Activated CD8-positive, alpha-beta memory T cell treated with anti-CD3 and anti-CD28 coated beads for 24 hours (primary cell): ENCODE measurements at places on chromosomes 7 and 10.

DNA sequence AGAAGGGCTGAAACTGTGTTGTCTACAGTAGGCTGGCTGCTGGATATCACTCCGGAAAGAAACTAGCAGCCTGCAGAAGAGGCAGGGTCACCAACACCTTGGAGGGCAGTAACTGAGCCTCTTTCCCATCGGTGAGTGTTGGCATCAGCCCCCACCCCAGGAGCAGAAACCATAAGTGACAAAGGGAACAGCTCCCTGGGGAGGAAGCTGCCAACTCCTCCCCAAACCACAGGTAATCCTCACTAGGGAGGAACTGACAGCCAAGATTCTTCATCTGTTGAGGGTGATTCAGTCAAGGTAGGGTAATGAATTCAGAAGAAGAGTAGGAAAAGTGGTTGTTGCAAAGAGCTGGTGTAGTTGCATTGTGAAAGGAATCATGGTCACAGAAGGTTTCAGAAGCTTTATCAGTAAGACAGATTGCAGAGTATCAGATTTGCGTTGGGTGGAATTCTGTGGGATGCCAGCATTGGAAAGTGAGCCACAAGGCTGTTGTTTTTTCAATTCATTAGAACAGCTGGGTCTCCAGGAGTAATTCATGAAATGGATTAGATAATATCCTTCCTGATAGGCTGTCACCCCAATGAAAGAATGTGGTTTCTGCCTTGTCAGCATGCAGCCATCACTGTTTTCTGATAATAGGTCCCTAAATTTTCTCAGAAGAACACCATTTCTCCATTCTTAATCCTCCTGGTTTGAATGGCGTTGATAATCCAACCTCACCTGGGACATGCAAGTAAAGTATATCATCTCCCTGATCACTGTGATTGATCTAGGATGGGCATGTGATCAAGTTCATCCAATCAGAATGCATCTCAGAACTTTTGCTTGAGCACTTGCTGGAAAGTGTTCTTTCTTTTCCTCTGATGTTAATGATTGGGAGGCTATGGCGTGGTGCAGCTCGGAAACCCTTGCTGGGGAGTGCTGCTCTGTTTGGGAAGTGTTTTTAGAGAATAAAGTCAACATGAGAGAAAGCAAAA, 75.0 kb upstream of the CTBP2 start:
- no peak for DNase-seq

DNA sequence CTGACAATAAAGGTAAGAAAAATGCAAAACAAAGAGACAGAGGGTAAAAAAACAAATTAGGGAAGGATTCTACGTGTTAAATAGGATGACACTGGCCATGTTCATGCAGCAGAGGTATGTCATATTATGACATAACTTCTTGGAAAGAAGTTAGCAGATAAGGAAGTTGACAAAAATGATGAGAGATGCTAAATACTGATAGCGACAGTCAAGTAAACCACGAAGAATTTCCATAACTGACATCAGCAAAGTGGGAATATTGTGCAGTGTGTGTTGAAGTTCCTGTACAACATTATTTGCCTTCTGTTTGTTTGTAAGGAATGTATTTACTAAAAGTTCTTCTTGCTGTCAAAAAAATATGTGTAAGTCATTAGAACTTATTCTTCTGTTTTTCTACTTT, 29.5 kb downstream of the MDH2 start:
- DNase-seq: no peak

- DNase-seq: no peak
Observed at GRCh38 chr10:50299948-50300669, 48.8 kb upstream of the ASAH2 start.

- DNase-seq: no peak
Observed at GRCh38 chr7:108347616-108348015, 108.6 kb downstream of the NRCAM start.

- no peak for DNase-seq
Observed at GRCh38 chr10:18886102-18886501, 162.5 kb upstream of the MALRD1 start.

DNA sequence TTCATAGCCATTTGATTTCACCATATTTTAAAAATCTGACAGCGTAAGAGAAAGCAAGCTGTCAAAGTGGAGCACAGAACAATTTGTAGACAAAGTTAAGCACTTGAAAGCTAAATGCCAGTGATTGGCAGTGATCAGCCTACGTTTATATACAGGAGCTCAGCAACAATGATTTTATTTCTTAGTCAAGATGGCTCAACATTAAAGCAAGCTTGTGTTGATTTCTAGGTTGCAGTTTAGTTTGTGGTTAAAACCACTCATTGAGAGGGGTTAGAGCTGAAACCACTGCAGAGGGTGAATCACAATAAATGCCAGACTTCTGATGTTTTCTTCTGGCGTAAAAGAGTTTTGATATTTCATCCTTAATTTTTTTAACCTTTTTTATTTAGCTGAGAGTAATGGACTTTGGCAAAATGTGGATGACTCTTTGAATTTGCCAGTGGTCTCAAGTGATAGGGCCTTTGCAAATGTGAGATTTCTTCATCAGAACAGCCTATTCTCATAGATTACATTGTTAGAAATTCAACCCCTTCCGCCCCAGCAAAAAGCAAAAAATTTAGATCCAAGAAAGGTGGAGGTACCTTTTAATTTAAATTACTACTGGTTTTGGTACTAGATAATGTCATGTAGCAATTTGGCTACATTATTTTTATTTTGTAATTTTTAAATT, 73.8 kb downstream of the SHOC2 start:
- no peak for DNase-seq

- DNase-seq: no peak
Observed at GRCh38 chr10:108684431-108684830, 1238.9 kb downstream of the XPNPEP1 start.

DNA sequence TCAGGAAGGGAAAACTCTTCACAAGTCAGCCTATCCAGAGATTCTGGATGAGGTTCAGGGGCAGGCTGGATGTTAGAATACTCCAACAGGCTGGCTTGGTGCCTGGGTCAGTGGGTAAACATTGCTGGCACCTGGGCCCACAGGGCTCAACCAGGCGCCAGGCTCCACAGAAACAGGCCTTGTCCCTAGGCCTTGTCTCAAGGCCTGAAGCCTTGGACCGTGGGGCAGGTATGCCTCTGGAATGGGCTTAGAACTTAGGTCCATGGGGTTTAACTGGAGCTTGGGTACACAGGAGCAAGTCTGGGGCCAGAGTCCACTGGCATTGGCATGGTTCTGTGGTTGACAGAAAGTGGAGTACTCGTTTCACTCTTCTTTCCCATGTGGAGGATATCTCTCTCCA, 263.0 kb upstream of the ETV1 start:
- DNase-seq: no peak

DNA sequence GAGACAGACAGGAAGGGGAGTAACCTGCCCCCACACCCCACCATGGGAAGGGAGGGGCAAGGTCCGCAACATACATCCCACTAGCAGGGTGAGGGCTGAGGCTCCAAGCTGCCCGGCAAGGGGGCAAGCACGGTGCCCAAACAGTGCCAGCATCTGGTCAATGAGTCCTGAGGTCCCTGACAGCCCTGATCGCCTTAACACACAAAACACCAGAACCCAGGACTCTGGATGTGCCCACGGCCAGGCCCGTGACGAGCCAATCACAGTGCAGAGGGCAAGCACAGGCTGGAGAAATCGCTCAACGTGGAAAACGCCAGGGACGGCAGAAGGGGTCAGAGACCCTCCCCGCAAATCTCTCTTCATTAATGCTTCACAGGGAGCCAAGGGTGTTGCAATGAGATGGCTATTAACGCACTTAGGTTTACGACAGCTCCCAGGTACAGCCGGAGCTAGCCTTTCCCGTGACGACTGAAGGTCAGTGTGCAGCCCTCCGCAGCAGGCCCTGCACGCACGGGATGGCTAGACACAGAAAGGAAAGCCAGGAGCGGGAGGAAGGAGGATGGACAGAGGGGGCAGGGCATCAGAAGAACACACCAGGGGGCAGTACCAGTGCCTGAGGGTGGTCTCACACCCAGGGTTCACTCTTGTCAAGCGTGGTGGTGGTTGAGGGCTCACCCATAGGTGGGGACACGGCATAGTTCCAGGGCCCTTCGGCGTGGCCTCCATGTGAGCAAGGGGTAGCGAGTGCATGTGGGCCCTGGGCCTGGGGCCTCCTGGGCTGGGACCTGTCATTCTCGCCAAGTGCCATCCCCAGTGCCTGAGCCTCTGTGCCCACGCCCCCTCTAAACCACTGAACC, 220.5 kb downstream of the MAD1L1 start:
- no peak for DNase-seq

GRCh38 chr10:70317272-70317942, 33.6 kb upstream of the NPFFR1 start:
- no peak for DNase-seq

GRCh38 chr7:151673216-151673615, 153.5 kb upstream of the RHEB start:
- DNase-seq: no peak

DNA sequence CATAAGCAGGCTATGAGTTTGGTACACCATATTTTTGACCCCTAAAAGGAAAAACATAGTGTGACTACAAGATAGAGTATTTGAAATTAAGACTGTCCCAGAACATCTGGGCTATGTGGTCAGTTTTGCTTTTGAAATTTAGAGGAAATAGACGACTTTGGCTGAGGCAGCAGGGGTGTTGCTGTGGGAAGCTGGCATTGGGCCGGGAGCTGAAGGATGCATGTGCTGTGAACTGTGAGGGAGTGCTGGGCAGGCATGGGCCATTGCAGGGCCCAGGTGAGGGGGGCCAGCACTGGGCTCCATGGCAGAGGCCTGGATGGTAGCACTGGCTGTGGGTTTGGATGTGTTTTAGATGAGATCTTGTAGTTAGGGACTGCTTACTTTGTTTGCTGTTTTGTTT, 168.3 kb downstream of the BMPER start:
- no peak for DNase-seq

DNA sequence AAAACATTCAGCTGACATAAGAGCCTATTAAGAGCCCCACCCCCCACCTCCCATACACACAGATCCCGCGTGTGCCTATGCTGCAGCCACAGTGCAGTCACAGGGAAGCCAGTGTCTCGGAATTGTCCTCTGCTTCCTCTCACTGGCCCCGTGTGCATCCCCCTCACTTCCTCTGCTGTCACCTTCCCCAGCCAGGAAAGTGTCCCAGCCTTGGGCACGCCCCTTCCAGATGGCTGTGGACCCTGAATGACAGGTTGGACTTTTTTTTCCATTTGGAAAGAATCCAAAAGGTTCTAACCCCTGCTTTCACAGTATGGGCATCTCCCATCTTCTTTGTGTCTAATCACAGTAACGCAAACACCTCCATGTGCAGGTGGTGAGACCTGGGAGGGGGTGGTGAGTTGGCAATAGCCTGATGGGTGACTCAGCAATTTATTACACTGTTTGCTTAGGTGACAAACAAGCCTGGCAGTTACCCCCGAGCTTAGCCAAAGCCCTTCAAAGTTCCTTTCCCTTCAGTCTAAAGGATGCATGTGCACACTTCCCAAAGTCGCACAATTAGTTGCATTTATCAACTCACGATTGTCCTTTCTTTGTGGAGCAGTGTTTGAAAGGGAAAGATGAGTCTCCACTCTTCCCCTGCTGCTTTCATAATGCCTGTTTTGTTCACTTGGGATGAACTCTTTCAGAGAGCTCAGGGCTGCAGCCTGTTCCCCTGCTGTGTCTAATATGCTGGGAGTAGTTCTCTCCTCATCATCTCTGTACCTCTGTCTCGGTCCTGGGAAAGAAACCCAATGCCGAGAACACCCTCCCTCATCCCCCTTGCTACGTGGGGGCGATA, 67.5 kb upstream of the EFCAB10 start:
- no peak for DNase-seq

DNA sequence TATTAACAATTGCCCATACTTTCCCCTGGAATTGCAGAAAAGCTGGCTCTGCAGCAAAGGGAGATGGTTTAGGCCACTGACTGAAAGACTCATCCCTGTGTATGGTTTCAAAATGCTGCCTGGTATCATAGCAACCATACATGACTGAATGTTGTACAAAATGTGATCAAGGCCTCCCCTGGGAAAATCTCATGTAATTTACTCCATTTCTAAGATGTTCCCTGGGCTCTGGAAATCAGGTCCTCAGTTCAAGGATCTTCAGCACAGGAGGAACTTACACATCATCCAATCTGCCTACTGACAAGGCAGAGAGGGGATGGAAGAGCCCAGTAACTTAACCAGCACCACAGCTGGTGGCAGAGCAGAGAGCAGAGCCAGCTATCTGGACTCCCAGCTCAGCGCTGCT, 111.8 kb downstream of the JAZF1 start:
- DNase-seq: no peak

- no peak for DNase-seq
Observed at GRCh38 chr7:81245353-81245752, 326.5 kb upstream of the SEMA3C start.

- no peak for DNase-seq
Observed at GRCh38 chr7:36393826-36394225, 4.2 kb downstream of the ANLN start.

GRCh38 chr10:79488336-79488735, 24.0 kb upstream of the EIF5AL1 start:
- no peak for DNase-seq

DNA sequence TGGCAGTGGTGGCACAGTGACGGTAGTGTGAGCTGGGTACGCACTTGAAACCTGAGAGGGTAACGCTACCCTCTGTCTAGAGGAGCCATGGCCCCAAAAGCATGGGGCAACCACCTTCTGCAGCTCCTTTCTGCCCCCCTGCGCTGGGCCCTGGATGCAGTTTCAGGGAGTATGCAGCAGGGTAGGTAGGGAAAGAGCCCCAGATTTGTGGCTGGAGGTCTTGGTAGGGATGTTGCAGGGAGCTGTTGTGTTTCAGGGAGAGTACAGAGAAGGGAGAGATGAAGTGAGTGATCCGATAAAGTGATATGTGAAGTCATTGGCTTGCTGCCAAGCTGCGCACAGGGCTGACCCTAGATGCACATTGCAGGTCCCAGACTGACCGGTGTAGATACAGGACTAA, 2.7 kb upstream of the PGAM2 start:
- DNase-seq: no peak

GRCh38 chr7:142690554-142691182, 58.6 kb upstream of the PRSS1 start:
- DNase-seq: no peak

DNA sequence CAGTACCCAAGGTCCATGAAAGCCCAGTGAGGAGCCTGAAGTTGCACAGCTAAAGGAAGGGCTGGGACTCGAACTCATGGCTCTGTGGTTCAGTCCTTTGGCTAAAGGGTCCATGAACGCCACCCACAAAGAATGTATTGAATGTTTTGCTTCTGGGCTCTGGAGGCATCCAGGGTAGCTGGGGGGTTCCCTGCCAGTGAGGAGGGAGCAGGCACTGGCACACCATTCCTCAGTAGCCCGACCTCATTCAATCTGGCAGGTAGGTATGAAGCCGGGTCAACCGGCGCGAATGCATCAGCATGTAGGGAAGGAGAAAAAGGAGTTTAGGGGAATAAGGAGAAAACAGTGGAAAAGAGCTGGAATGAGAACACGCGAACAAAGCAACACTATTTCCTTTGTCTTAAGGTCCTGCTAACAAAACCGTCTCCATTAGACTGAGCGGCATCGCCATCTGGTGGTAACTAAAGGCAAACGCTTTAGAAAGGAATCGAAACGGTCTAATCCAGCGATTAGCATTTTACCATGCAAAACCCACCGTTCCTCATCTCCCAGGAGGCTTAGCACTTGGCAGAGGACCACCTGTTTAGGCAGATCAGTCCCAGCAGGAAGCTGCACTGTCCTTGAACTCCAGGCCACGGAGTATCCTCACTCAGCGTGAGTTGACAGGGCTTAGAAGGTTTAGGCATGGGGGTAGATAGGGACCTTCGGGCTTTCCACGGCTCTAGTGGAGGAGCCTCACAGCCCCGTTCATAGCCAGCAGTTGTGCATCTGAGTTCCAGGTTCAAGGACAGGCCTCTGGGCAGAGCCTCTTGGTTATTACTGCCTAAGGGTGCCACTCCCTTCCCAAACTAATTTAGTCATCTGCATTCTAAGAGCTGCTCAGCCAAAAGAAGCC, 122.8 kb downstream of the UBE2H start:
- peak; percentile 74 for DNase-seq
